ENCODE measurements at places on chromosomes 12 and 14.

DNA sequence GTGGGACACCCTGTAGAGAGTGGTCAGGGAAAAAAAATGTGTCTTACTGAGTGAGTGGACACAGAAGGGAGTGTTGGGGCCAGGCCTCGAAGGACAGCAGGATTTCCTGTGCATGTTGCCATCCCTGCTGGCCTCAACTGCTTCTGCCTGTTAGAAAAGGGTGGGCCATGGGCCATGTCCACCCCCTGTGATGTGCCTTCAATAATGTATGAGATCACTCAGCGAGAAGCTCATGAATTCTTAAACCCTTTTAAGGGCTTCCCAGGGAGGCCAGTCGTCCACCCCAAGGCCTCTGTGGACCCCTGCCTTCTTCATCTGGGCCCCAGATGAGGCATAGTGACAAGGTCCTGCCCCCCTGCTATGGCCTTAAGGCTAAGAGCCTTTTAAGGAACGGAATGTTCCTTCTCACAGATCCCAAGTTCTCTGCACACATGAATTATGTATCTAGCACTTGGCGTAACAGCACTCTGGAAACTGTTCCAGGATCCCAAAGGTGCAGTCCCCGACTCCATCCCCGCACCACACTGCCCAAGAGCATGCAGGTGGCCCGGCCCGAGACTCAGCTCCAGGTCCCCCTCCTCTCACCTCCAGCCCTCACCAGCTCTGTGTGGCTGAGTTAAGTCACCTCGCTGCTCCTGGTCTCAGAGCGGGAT is 8.9 kb upstream of the C14orf132 start:
- DNase-seq: no peak

- DNase-seq: no peak
Measured at GRCh38 chr12:51953089-51953488, 1.6 kb downstream of the ACVR1B start.

DNA sequence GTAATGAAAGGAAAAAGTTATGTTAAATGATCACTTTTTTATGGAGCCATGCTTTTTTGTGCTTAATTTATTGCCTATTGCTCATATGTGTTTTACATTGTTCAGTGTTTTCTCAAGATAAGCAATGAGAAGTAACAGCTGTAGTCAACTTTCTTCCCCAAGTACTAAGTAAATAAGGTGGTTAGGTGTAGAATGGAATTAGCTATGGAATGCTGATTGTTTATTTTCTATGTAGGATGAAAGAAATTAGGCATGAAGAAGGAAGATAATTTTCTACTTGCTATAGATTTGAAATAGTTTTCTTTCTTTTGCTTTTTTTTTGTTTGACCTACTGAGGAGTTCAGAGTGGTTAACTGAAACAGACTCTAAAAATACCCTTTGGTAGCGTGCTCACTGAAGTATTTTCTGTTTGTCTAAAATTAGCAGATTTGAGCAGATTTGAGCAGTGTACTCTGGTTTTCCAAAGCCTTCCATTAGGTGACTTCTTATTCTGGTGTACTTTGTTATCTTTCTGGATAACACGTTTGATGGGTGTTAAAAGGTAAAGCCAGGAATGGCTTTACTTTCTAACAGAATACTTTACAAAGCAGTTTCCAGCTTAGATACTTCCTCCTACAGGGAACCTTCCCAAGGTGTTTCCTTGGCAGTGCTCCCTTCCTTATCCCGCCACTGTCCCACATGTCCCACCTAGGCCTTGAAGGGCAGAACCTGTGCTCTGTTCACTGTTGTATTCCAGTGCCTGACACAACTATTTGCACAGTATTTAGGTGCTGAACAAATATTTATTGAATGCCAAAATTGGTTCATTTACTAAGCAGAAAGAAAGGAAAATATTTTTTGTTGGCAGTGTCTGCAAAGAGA is 56.0 kb downstream of the RASSF3 start:
- DNase-seq: no peak

- DNase-seq: no peak
Measured at GRCh38 chr12:132143336-132144071, 615 bp downstream of the DDX51 start.

DNA sequence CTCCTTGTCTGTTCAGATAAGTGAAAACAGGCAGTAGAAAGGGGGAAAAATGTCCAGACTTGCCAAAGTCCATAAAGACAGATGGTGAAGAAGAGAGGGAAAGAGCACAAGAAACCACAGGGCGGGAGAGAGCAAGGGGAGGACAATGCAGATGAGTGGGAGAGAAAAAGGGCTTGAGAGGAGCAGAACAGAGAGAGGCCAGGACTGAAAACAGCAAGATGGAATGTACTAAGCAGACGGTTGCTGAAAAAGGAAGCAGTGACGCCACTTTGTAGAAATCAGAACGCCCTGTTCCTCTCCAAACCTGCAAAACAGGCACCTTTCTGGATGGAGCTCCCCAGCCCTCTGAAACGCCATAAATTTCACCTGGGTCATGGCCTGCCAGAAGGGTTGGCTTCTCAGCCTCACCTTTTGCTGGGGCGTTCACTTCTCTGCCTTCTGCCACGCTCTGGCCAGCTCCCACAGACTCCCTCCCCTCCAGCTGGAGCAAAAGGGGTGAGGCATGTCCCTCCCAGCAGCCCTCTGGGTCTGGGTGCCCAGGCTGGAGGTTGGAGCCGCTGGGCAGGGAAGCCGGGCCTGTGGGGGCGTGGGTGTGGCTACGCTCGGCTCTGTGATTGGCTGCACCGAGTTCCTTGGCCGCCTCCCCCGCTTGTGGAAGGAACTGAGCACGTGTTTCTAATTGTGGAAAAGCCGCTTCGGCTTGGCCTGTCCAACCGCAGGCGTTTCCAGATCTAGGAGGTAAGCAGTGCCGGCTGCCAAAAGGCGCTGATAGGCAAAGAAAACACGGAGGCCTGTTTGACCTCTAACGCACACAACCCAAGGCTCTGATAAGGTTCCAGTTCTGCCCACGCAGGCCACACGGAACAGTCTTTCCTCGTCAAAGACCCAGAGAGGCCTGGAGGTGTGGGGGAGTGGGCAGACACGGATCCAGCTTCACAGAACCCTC is 29.3 kb downstream of the SLC7A8 start:
- DNase-seq: peak; percentile 28

DNA sequence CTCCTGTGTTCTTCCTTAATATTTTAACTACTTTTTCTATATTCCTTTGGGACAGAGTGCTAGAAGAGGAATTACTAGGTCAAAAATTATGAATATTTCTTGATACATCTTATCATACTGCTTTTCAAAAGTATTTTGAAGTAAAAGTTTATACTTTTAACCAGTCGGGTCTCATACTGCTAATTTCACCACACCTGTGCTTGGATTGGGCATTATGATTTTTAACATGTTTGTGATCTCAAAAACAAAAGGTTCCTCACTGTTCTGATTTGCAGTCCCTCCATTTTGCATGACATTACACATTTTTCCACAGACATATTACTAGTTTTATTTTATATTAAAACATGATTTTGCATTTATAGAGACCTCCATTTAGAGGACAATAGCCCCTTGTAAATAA is 32.9 kb downstream of the MRPL42 start:
- DNase-seq: no peak

GRCh38 chr14:63638493-63638892 is 3.2 kb downstream of the WDR89 start:
- DNase-seq: no peak

DNA sequence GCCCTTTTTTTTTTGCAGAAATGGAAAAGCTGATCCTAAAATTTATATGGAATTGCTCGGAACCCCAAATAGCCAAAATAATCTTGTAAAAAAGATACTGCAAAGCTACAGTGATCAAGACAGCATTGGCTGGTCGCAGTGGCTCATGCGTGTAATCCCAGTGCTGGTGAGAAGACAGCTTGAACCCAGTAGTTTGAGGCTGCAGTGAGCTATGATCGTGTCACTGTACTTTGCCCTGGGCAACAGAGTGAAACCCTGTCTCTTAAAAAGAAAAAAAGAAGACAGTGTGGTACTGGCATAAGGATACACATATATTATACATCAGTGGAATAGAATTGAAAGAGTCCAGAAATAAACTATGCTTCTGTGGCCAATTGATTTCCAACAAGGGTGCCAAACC is 5.4 kb downstream of the ITGB7 start:
- no peak for DNase-seq

GRCh38 chr12:46617167-46617566 is 208.6 kb downstream of the SLC38A4 start:
- no peak for DNase-seq

- DNase-seq: no peak
Measured at GRCh38 chr12:68839183-68840147, 31.5 kb downstream of the MDM2 start.

Measured in esophagus squamous epithelium (tissue), 5 donors.